Body of pancreas (tissue), 4 donors: ENCODE measurements at places on chromosomes 4 and X. TPM values are rescaled to one million over a fixed set of nuclear protein-coding genes. Genes with fewer than 3 reads are reported as not detected.

- DNase-seq, result no peak
Measured at GRCh38 chr4:145719752-145720624, 40.0 kb downstream of the C4orf51 start.

KLKB1 gene
- total RNA-seq, result 2.6 TPM

DCTD gene
- 27.0 TPM for total RNA-seq

AVPR2 gene
- 0.66 TPM for total RNA-seq
